H9 (cell line): ENCODE measurements at places on chromosomes 12 and 14.
A peak's percentile ranks its signal among the peaks of the same experiment; 100 is the strongest.

DNA sequence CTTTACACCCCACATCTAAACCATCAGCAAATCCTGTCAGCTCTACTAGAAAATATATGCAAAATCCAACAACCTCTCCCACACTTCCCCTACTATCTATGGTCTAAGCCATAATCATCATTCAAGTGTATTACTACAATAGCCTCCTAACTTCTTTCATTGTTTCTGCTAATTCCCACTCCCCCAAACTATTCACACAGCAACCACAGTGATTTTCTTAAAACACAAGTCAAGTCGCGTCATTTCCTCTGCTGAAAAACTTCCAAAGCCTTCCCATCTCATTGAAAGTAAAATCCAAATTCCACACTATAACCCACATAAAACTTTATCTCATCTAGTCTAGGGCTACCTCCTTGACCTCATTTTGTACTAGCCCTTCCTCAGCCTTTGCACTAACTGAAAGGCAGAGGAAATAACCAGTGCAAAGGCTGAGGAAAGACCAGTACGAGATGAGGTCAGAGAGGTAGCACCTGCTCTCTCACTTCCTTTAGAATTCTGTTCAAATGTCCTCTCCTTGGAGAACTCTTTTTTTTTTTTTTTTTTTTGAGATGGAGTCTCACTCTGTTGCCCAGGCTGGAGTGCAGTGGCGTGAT is 65.5 kb upstream of the MDM1 start:
- DNase-seq: no peak

- no peak for DNase-seq
Observed at GRCh38 chr14:49703965-49704364, 11.0 kb downstream of the KLHDC1 start.

- DNase-seq: no peak
Observed at GRCh38 chr14:44963775-44964380, 1.9 kb downstream of the TOGARAM1 start.

DNA sequence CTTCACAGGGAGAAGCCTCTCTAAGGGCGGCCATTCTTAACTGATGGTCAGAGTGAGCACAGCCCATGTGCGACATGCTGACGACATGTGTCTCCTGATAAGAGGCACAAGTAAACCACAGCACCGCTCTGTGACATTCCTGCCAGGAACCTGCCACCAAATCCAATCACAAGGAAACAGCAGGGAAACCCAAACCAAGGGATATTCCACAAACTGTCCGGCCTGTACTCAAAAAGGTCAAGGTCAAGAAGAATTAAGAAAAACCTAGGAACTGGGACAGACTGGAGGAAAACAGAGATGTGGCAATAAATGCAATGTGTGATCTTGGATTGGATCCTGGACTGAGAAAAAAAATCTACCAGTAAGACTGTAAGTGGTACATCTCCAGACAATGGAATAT is 91.9 kb downstream of the SYNE3 start:
- DNase-seq: no peak

DNA sequence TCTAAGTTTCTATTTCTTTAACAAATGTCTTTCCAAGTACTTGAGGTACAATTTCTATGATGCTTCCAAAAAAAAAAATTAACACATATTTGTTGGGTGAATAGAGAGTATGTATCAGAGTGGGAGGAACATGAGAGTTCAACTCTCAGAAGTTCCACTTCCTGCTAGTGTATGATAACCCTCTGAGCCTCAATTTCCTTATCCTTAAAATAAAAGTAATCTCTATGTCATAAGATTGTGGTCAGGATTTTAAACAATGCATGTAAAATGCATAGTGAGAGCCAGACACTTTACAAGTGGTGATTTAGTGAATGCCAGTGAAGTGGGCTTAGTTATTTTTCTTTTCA is 270.3 kb upstream of the AMIGO2 start:
- no peak for DNase-seq

GRCh38 chr12:26551385-26551784 is 281.6 kb downstream of the ITPR2 start:
- no peak for DNase-seq

DNA sequence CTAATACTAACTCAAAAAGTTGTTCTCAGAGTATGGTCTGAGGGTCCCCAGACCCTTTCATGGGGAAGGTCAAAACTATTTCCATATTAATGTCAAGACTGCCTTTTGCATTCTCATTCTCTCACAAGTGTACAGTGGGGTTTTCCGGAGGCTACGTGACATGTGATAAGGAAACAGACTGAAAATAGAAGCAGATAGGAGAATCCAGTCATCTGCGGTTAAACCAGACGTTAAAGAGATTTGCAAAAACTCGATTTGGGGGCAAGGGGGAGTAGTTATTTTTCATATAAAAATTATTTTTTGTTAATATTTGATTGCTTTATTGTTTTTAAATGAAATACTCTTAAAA is 1.0 kb upstream of the NAP1L1 start:
- DNase-seq: no peak

DNA sequence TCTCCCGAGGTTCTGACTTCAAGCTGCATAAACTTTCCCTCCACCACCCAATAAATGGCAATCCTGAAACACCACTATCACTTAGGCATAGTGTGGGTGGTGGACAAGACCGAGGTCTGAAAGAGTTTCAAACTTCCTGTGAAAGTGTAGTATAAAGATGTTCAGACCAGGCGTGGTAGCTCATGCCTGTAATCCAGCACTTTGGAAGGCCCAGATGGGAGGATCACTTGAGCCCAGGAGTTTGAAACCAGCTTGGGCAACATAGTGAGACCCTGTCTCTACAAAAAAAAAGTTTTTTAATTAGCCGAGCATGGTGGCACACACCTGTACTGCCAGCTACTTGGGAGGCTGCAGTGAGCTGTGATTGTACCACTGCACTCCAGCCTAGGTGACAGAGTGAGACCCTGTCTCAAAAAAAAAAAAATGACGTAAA is 61.9 kb downstream of the CCDC92 start:
- no peak for DNase-seq

DNA sequence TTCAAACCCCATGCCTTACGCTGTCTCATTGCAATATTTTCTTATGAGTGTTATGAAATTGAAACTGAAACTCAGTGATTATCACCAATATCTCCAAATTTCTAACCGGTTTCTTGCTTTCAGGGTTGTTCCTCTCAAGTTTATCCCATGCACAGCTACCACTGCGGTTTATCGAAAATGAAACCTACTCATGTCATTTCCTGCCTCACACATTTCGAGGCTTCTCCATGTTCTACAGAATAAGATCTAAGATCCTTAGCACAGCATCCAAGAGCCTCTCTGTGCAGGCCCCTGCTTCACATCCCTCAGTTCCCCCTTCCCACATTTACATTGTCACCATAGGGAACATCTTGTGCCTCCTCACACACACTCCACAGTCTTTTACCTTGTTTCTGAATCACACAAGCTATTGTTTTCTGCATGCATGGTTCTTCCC is 45.5 kb upstream of the FAR2 start:
- DNase-seq: no peak

DNA sequence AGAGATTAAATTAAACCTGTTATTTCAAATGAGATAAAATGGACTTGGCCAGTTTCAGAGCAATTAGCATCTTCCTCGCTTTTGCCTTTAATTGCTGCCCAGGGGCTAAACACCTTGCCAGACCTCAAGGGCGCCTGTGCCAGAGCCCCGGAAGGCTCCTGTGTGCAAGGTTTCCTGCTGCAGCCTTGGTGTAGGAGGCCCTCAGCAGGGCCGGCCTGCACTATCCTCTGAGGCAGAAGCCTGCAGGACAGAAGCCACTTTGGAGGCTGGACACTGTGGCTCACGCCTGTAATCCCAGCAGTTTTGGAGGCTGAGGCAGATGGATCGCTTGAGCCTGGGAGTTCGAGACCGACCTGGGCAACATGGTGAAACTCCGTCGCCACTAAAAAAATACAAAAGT is 150.4 kb downstream of the CALM1 start:
- DNase-seq: no peak

DNA sequence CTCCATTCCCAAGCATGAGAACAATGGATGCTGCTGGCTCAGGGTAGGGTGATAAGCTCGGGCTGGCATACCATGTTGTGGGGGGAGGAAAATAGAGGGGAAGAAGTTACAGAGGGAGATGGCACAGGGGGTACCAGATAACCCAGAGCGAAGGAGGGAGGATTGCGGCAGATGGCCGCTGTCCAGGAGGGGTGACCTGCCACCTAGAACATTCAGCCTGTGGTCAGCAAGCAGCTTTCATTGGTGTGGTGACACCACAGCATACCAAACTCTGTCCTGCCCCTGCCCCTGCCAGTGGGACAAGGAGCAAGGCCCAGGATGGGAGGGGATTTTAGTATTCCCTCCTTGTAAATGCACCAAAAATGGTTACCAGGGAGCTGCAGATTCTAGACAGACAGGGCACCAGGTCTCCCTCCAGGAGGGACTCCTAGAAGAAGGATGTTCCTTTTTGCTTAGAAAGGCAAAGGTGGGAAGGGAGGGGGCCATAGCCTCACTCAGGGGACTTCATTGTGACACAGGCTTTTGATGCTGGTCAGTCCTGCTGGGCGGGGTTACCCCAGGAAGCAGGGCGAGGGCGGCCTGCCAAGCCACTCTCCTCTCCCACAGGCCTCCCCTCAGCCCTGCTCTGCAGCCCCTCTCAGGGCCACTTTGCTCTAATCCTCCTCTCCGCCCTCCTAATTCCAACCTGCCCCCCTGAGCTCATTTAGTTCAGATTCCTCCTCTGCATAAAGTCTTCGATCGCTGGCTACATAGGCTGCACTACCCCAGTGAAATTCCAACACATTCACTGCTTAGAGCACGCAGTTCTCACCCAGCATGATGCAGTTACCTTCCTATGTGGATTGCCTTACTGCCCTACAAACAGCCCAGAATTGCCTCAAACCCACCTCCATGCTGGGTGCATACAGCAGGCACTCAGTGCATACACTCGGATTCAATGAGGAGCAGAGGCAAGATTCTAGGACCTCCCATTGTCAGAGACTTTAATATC is 36.0 kb upstream of the PLEKHG6 start:
- DNase-seq: no peak

- DNase-seq: no peak
Observed at GRCh38 chr14:100688598-100689461, 37.9 kb upstream of the DLK1 start.

DNA sequence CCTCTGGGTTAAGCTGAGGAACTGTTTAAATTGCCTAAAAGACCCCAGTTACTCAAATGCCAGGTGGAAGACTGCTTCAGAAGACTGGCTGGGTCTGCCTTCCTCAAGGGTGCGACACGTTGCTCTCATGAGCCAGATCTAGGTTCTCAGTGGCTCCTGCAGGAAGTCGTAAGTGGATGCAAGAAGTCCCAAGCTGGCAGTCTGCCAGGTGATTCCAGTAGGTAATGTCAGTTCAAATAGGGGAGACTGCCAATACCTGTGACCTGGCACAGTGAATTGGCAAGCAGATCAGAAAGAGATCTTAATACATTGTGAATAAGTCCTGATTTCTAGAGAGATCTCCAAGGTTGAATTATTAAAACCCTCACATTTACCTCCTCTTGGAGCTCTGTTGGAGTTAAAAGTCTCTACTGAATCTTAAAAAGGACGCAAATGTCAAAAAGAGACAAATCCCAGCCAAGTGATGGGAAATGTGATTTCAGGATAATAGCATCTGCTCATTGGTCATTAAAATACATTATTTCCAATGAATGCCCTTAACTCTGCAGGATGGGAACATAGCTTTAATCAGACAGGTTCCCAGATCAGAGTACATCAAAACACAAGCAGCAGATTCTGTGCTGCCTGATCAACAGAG is 98.8 kb upstream of the FRMD6 start:
- DNase-seq: no peak

- DNase-seq: no peak
Observed at GRCh38 chr12:41101806-41102205, 86.3 kb upstream of the PDZRN4 start.

- DNase-seq: peak; percentile 38
Observed at GRCh38 chr14:105056303-105056831, 8.9 kb downstream of the GPR132 start.

- no peak for DNase-seq
Observed at GRCh38 chr12:2003676-2004112, 563 bp downstream of the DCP1B start.

GRCh38 chr14:75628816-75629215 is 31.9 kb downstream of the ERG28 start:
- DNase-seq: no peak

DNA sequence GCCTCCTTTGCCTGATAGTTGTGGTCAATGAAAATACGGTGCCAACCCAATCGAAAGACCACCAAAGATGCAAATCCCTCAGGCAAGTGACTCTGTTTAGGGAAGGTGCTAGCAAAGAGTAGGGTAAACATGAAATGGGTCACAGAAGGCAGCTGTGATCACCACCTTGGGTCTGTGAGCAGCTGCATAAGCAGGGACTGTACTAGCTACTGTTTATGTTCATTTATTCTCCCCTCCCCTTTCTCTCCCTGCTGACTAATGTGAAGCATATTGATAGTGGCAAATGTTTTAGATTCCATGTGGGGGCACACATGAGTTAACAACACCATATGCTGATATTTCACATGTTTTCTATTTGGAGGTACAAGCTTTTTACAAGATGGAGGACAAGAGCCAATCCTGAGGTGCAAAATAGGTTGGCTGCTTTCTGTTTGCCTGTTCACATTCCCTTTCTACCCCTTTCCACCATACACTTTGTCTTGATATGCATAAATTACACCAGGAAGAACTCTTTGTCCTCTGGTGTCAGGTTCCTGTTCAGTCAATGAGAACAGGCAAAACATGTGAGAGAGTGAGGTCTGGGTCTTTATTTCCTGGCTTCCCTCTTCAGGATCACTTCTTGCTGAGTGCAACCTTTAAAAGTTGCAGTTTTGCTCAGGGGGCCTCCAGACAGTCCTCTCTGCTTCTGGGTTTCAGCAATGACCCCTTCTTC is 71.1 kb downstream of the AVPR1A start:
- DNase-seq: no peak

- no peak for DNase-seq
Observed at GRCh38 chr12:125310461-125310860, 245.2 kb downstream of the AACS start.

DNA sequence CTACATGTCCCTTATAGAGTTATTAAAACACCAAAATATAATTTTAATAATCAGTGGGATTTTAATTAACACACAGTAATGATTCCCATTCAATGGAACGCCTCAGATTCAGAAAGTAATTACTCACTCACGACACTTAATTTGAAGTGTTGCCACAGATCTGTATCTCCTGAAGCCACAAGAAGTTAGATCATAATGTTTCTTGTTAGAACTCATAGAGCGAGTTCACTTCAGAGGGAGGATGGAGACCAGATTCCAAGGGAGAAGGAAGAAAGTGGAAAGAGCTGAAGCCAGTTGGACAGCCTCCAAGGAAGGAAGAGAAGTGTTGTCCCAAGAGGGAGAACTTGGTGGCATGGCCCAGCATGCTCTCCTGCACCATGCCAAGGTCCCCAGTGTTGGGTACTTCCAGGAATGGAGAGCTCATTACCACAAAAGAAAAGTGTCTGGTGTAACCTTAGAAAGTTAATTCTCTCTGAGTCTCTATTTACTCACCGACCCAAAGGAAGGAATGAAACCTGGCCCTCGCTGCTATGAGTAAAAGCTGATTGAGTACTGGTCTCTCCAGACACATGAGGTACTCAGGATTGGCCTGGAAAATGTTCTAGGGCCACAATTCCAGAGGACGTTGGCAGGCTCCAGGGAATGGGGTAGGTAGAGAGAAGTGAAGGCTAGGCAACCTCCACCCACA is 305.4 kb downstream of the BCL11B start:
- DNase-seq: no peak
